ENCODE measurements at places on chromosomes 1 and 21.

- no peak for DNase-seq
Measured at GRCh38 chr1:81998165-81998564, 197.4 kb downstream of the ADGRL2 start.

GRCh38 chr1:114216431-114217173 is 62.9 kb upstream of the SYT6 start:
- no peak for DNase-seq

DNA sequence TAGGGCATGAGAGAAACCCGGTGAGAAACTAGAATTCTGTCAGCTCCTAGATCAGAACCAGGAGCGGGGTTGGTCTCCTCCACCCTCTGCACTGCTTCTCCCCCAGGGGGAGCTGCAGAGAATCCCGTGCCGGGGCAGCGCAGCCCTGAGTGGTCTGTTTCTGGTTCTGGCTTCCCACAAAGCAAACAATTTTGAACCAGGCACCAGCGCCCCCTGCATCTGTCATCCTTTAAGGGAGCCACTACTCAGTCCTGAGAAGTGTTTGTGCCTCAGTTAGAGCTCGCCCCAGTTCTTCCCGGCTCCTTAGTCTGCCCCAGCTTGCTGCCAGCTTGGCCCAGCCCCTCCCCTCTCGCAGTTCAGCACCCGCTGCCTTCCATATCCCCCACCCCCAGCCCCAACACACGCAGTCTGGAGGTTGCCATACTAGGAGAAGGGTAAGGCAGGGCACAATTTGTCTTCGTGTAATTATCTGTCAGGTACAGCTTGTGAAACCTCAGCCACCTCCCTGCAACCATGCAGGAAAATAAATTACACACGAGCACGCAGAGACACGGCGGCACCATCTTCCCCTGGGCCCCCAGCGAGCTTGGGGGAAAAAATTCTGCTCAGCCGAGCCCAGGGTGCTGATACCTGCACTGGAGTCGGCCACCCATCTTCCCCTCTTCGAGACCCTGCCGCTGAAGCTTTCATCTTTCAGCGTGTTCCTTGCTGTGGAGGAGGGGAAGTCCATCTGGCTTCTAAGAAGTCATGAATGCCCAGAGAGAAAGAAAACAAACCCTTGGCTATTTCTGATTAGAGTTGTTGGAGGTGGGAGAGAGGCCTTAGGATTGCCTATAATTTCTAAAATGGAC is 62.6 kb upstream of the CD1D start:
- peak; percentile 37 for DNase-seq

GRCh38 chr1:172938681-172939080 is 112.1 kb downstream of the TNFSF18 start:
- no peak for DNase-seq

DNA sequence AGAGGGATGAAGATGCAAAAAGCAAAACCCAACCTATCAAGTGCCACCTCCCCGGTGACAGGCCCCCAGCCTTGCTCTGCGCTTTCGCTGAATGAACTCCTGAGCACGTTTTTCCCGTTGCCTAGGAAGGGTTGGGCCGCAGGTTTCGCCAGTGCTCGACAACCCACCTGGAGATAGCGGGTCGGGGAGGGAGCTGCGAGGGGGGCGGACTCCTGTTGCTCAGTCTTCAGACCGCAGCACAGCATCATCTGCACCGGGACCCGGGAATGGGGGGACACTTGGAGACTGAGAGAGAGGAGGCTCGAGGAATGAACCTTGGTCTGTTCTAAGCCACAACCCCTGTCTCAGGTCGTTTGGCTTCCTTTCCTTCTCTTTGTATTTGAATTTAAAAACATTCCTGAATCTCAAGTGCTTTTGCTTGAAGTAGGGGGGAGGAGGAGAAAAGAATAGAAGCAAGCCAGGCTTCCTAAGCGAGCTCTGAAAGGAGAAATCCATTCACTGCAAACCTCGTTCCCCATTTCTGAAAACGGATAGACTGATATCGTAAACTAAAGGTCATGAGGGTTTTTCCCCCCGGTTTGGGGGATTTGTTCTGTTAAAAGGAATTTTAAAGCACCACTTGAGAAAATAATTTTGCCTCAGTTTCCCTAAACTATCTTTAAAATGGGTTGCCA is 1.2 kb downstream of the AK5 start:
- peak; percentile 22 for DNase-seq

GRCh38 chr1:200081151-200081968 is 53.9 kb downstream of the NR5A2 start:
- DNase-seq = no peak

- no peak for DNase-seq
Measured at GRCh38 chr1:113266788-113267187, 123.5 kb upstream of the MAGI3 start.

DNA sequence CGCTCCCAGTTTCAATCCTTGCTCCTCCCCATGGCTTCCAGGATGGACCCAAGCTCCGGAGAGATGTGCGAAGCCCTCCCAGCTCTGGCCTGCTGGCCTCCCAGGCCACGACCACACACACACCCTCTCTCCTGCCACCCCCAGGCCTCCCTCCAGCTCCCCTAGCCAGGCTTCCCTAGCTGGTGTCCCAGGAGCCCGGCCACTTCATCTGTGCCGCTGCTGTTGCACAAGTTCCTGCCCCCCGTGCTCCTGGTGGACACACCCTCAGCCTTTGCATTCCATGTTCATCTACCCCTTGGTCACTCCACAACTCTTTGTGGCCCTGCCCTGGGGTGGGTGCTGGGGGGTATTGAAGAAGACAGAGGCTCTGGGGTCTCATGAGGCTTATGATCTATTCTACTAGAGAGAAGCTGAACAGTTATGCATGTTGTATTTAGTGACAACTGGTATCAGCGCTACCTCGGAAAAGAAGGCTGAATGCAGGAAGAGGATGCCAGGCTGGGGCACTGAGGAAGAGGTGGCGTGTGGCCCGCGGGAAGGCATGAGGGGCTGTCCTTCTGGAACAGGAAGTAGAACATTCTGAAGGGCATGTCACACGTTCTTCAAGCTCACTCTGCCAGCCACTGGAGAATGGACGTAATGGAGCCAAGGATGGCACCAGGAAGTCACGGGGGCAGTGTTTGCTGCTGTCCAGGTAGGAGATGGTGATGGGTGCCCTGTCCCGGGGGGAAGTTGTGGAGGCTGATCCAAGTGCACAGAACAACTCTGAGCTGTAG is 172.4 kb downstream of the PSMG1 start:
- DNase-seq = no peak

- DNase-seq = no peak
Measured at GRCh38 chr1:43910343-43910742, 23.3 kb upstream of the ARTN start.

GRCh38 chr1:56577406-56578137 is 1.8 kb downstream of the PLPP3 start:
- no peak for DNase-seq

DNA sequence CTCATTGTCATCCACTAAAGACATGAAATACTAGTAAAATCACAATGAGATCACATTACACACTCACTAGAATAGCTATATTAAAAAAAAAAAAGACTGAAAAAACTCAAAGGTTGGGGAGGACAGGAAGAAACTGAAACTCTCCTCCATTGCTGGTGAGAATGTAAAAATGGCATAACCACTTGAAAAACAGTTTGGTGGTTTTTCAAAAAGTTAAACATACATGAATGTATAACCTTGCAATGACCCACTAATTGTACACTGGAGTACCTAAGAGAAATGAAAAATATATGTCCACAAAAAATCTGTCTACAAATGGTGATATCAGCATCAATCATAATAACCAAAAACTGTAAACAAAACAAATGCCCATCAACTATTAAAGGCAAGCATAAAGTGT is 44.0 kb downstream of the NRIP1 start:
- DNase-seq = no peak

GRCh38 chr1:38898653-38899230 is 17.4 kb upstream of the GJA9 start:
- DNase-seq = no peak

DNA sequence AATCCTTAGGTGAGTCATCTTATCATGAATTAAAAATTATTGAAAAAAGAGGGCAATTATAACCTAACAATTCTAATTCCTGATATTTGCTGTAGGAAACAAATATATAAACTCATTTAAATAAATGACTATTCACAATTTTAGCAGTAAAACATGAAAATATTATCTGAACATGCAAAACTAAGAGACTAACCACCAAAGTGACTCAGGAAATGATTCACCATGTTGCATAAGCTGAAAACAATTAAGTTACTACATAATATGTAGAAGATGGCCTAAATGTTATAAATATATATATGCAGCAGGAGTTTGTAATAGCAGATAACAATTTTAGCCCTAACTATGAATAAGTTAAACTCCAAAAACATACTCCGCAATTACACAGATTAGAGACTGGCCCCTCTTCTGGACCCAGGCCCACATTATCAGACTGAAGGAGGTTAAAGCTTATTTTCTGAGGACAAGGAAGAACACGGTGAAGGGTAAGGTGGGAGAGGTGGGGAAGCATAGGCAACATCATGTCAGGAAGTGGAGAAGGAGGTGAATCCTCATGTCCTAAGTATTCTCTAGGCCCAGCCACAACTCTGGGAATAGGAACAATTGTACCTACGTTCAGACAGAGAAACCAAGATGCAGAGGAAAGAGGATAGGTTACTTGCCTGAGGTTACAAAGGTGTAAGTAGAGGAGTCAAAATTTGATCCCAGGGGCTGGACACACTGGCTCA is 15.6 kb upstream of the AIM2 start:
- no peak for DNase-seq

GRCh38 chr1:59005491-59006288 is 221.8 kb upstream of the JUN start:
- no peak for DNase-seq

- no peak for DNase-seq
Measured at GRCh38 chr1:226814751-226815537, 55.5 kb upstream of the PSEN2 start.

- no peak for DNase-seq
Measured at GRCh38 chr1:228332797-228333738, 73.6 kb downstream of the TRIM11 start.

DNA sequence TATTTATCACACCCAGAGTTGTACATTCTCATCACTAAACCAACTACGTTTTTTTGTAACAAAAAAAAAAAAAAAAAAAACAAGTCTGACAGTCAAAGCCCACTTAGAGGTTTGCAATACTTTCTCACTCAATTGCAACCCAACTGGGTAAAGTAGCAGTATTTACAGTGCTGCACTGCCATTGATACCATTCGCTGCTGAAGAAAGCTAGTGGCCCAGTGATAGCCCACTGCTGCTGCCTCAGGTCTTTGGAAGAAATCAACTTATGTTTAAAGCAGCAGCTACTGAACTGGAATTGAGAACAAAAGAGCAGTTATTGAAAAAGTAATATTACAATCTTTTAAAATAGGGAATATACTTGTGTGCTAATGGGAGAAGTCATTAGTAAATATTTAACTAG is 2.7 kb downstream of the HNRNPU start:
- no peak for DNase-seq

GRCh38 chr1:229535230-229535629 is 23.3 kb downstream of the ABCB10 start:
- DNase-seq = no peak

DNA sequence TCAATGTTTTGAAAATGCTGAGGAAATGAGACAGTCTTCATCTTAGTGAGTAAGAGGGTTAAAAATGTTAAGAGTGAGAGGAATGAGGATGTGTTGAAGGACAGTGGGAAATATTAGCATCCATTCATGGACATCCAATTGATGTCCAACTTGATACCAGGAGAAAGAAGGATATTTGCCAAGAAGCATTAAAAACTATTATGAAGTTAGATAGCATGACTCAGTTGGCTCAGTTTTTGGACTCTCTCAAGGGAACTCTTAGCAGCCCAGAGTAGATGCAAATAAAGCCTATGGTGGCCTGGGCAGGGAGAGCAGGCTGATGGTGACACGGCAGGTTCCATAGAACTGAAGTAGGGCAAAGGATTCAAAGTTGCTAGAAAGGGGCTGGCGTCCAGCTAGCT is 171.0 kb downstream of the ZZZ3 start:
- no peak for DNase-seq

DNA sequence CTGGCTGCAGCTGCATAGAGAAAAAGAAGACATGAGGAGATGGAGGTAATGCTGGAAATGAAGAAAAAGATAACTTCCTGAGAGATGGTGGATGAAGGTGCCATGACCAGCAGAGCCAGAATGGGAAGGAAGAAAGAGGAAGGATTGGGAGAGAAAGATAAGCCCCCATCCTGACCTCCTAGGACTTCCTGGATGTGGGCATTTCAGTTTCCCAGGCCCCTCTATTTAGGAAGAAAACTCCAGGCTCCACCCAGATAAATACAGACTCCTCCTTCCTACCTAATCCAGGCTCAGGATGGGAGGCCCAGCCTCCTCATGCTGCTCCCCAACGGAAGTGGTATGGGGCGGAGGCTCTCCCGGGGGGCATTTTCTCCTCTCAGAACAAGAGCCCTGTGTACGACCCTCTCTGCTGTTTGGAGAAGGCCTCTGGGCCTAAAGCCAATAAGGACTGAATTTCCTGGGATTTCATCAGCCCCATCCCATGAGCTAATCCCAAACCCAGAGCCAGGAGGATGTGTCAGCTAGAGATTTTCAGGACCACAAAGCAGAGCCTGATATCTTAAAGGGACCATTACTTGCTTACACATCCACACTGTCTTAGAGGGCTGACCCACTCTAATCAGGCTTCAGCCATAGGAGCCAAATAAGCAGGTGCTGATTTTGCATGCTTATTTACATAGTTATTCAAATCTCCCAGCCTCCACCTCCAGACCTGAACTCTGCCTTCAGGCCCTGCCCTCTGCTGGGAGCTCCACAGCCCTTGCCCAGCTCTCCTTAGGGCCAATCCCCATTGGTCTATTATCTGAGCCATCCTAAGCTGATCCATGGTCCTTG is 5.1 kb upstream of the ARHGEF2 start:
- no peak for DNase-seq

DNA sequence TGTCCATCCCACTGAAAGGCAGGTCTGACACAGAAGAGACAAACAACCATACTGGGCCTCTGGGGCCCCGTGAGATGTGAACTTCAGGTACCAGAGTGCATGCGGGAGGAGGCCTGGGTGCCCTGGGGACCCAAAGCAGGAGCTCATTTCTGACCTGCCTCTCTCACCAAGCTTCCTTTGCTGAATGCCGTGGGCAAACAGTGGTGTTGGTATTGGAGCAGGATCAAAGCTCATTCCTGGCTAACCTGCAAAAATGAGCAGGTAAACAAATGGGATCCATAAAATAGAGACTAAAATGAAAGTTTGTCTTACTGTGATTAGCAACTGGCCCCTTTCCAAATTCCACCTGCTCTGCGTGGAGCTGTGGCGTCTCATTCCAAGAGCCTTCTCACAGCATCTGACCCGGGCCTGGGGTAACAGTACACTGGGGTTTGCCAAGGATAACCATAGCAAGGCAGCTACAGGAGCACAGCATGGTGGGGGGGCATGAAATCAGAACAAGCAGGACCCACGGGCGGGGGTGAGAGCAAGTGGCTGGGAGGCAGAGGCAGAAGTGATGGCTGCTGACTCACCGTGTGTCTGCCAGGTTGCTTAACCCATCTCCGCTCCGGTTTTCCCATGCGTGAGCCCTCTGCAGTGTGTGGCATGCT is 103.6 kb downstream of the KIF26B start:
- no peak for DNase-seq

DNA sequence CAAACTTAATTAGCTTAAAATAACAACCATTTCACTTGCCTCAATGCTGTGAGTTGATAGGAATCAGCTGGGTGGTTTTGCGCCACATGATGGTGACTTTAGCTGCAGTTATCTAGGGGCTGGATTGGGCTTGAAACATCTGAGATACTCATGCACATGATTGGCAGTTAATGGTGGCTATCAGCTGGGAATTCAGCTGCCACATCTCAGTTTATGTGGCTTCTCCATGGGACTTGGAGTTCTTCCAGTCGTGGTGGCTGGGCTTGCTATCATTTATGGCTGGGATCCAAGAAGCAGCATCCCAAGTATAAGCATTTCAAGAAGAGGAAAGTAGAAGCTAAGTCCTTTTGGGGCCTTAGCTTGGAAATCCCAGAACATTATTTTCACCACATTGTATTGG is 36.4 kb downstream of the PDC start:
- DNase-seq = no peak

Measured in activated T-cell treated with anti-CD3 and anti-CD28 coated beads, Interleukin-2, amount 50 U/mL, for 4 hours (primary cell).